ENCODE measurements at places on chromosomes 4 and X.

DNA sequence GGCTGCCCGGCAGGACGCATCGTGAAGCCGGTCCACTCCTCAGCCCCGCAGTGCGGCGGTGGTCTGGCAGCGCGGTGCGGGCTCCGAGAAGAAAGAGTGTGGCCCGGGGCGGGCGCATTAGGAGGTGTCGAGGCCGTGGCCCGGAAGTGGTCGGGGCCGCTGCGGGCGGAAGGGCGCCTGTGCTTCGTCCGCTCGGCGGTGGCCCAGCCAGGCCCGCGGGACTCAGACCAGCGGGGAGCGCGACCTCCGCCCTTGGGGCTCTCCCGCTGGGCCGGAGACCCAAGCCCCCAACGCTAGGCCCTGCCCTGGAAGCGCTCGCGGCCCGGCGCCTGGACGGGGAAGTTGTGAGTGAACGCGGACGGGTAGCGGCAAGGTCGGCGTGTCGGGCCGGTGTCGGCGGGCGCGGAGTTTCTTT, 60.0 kb downstream of the HS3ST1 start:
- DNase-seq, result no peak

DNA sequence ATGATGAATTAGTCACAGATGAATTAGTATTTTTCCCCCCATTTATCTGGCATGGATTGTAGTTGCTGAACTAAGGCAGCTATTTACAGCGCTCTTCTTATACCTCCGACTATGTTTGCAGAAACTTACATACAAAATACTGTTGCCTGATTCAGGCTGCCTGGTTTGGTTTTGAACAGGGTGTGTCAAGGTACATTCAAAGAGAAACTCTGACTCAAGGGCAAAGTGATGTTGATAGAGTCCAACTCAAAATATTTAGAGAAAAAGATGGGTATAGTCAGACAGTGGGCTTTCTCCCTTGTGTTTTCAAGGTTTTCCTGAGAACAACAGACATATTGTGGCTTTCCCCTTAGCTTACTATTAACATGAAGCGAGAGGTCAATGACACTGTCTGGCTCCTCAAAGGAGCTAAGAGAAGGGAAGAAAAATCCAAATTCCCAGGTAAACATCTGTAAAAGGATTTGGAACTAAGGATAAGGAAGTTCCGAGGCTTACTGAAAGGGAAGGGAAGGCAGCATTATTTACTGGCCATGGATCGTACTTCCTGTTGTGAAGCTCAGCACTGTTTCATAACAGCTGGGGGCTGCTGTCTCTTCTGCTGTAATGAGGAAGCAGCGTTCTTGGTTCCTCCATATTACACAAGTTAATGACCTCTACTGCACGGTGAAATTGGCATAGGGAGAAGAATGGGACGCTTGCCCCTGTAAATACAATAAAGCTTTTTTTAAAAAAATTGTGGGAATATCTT, 30.9 kb downstream of the FAM9C start:
- DNase-seq, result no peak

GRCh38 chrX:51334276-51334675, 1.7 kb downstream of the NUDT10 start:
- no peak for DNase-seq

DNA sequence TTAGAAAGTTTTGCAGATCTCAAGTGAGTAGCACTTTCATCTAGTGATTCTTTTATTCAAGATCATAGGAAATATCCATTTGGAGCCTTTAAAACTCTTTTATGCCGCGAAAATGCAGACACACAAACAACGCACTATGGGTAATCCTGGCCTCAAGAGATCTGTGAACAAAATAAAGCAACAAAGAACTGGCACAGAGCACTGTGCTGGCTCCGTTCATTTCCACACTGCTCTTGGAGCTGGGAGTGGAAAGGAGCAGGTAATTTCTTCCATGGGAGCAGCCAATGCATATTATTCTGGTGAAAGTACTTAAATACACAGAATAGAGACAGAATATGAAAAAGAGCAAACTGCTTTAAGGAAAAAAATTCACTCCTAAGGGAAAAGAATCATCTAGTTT, 172.7 kb upstream of the FRG1 start:
- DNase-seq, result no peak

DNA sequence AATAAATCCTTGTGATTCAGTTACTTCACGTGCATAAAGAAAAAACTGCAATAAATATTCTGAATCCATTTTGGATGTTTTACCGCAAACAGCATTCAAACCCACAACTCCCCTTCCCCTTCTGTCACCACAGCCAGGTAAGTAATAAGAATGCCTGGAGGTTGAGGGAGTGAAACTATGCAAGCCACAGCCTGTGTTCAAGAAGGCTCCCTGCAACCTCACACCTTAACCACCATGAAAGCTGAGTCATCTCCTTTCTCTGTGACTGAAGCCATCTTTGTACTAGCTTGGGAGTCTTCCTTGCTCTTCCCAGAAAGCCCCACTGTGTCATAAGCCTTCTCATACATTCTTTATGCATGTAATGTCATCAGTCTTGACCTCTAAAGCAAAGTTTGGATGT, 297.0 kb upstream of the PUDP start:
- DNase-seq, result no peak

GRCh38 chrX:68043713-68044438, 389.4 kb downstream of the OPHN1 start:
- DNase-seq, result no peak

GRCh38 chr4:75099321-75099720, 166.4 kb downstream of the PARM1 start:
- DNase-seq, result no peak

GRCh38 chrX:118383120-118383519, 37.2 kb downstream of the WDR44 start:
- DNase-seq, result no peak

DNA sequence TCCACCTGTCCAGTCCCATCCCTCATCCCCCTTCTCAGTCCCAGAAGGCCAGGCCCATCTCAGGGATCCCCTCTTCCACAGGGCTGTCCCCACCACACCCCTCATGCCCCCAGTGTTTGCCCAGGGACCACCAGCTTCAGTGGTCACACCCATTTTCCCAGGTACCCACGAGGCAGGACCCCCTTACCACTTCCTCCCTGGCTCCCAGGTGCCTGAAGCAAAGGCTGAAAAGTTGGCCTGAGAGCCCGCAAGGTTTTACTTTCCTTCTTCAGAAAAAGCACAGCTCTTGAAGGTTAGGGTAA, 7.8 kb downstream of the TMEM271 start:
- no peak for DNase-seq

GRCh38 chr4:54076673-54077072, 12.3 kb upstream of the CHIC2 start:
- no peak for DNase-seq

- DNase-seq, result no peak
These were observed 101.2 kb upstream of the DUSP21 start for GRCh38 chrX:44742480-44743155.

GRCh38 chr4:125091-125771, 930 bp downstream of the ZNF718 start:
- no peak for DNase-seq

- DNase-seq, result no peak
These were observed 10.8 kb downstream of the JAKMIP1 start for GRCh38 chr4:6189511-6189910.

- DNase-seq, result no peak
These were observed 62.8 kb downstream of the FGF16 start for GRCh38 chrX:77510007-77510406.

DNA sequence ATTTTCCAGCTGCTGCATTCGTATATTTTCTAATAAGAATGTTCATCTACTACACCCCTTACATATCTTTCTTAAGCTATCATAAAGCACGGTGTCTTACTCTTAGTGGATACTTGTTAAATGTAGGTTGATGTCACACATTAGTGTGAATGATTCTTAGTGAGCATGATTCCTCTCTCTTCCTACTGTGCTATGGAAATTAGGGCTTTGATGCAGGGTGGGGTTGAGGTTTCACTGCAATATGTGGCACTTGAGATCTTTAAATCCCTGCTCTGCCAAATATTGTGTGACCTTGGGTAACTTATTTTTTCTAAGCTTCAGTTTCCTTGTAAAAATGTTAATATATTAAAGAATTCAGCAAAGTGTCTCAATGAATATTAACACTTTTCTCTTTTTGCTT, 188.4 kb downstream of the PDGFRA start:
- DNase-seq, result no peak

- no peak for DNase-seq
These were observed 94.3 kb upstream of the AFAP1 start for GRCh38 chr4:8033829-8034528.

DNA sequence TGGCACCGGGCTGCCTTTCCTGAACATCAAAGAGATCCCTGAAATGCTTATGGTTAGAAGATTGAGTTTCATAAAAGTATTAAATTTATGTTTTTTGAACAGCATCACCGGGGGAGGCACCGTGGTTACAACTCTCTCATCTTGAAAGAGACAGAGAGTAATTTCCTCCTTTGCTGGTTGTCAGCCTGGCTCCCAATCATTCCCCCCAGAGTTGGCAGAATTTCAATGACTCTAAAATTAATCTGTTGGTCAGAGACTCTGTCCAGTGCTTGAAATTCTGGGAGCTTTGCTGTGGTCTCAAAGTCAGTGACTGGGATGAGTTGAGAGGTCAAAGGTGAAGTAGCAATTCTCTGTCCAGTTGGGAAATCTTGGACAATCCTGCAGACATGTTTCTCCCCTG, 135.9 kb downstream of the RAB28 start:
- no peak for DNase-seq

- no peak for DNase-seq
These were observed 433.9 kb upstream of the ATOH1 start for GRCh38 chr4:93394545-93395081.

DNA sequence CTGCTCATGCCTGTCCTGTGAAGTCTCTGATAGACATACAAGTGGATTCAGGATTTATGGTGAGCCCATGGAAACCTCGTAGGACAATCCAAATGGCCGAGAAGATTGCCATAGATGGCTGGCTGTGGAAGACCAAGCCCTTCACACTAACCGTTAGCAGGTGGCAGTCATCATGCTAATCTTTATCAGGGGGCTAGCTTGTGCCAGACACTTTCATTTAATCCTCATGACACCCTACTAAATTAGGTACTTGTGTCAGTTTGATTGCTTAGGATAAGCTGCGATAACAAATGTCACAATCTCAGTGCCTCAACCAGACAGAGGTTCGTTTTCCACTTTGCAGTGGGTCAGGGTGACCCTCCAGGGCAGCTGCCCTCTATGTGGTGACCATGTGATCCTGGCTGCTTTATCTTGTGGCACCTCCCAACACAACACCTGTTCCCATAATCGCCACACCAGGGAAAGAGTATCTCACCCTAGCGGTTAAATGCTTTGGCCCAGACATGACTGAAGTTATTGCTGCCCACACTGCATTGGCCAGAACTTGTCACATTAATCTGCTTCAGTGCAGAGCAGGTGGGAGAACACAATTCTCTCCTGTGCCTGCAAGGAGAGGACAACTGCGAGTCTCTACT, 60.8 kb downstream of the REPS2 start:
- no peak for DNase-seq

DNA sequence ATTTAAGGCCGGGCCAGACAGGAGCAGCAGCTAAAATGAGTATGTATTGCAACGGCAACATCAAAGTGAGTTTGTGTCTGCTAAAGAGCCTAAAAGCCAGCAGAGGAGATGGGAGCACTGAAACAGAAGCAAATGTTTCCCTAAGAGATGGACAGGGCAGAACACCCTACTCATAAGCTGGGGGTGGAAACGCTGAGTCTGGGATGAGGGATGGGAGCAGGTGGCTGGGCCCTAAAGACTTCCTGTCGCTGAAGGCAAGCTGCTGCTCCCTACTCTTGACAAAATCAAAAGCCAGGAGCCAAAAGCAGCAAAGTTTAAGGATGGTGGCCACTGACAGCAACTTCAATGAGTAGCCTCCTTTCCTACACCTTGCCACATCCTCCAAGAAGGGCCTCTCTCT, 40.6 kb upstream of the NAP1L5 start:
- no peak for DNase-seq

GRCh38 chr4:123453061-123453680, 56.6 kb downstream of the SPRY1 start:
- DNase-seq, result no peak

- DNase-seq, result peak; percentile 4
These were observed 18.8 kb downstream of the ATP1B4 start for GRCh38 chrX:120380699-120381098.

DNA sequence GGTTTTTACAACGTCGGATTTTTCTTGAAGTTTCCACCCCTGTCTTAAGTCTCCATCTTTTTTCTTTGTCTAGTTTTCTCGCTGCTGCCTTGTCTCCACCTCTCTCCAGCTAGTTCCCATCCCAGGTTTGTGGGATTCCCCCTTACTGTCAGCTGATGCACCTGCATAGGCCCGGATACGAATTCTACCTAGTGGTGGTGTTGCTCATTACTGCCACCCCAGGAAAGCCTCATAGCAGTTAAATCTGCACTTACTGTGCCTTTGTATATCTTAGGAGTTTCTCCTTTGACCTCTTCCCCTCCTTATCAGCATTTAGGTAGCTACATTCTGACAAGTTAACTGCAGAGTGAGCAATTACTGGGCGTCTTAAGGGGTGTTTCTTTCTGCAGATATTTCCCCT, 1693.1 kb upstream of the TENM3 start:
- no peak for DNase-seq

GRCh38 chrX:13162772-13163410, 118.5 kb upstream of the FAM9C start:
- no peak for DNase-seq

- no peak for DNase-seq
These were observed 204.6 kb downstream of the COX18 start for GRCh38 chr4:72864898-72865297.

GRCh38 chr4:74531963-74532794, 87.2 kb downstream of the AREG start:
- DNase-seq, result no peak

DNA sequence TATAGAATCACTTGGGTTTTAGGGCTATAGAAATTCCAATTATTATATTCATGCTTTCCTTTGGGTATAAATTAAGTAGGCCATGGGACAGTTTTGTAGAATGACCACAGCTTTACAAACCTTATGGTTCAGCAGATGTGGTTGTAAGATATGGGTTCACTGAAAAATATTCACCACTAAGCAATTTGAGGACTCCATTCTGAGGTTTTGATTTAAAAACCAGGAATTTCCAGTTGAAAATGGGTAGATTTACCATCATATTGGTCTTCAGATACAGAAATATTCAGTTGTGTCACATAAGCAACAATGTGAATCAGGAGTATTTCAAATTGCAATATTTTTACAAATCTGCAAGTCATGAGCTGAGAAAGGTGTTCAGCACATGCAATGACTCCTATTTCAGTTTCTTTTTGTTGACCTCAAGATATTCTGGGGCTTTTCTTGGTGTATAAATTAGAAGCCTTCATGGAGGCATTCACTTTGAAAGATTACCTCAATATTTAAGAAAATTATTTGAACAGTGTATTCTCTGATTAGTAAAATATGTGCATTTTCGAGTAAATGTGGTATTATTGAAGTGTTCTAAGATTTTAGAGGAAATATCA, 218.4 kb upstream of the HCCS start:
- DNase-seq, result no peak

GRCh38 chrX:48903290-48903689, 5.6 kb downstream of the PQBP1 start:
- no peak for DNase-seq
